OCI-M1 (cell line): ENCODE measurements at places on chromosomes 12 and 14.

DNA sequence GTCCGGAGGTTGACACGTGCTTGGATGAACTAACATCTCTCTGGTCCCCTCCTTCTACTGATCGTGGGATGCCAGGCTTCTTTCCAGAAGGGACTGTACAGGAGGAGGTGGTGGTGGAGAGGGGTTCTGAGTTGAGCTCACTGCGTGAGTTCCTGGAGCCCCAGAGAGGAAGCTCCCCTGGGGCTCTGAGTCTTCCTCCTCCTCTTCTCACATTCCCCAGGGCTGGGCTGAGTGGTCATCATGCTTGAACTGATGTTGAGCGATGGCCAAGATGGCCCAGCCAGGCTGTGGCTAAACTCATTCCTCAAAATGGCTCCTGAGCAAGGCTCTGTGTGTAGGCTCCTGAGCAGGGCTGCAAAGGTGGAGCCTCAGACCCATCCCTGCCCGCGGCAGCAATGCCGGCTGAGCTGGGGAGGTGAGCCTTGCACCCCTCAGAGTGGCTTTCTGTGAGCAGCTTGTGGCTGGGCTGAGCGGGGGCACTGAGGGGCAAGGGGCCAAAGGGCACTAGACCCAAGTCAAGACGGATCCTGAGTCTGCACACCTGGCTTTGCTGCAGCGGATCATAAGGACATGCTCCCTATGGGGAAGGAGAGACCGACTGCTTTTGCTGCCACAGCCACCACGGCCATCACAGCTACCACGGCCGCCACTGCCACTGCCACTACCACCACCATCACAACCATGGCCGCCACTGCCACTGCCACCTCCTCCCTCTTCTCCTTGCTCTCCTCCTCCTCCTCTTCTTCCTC, 35.4 kb downstream of the MEG3 start:
- no peak for DNase-seq

DNA sequence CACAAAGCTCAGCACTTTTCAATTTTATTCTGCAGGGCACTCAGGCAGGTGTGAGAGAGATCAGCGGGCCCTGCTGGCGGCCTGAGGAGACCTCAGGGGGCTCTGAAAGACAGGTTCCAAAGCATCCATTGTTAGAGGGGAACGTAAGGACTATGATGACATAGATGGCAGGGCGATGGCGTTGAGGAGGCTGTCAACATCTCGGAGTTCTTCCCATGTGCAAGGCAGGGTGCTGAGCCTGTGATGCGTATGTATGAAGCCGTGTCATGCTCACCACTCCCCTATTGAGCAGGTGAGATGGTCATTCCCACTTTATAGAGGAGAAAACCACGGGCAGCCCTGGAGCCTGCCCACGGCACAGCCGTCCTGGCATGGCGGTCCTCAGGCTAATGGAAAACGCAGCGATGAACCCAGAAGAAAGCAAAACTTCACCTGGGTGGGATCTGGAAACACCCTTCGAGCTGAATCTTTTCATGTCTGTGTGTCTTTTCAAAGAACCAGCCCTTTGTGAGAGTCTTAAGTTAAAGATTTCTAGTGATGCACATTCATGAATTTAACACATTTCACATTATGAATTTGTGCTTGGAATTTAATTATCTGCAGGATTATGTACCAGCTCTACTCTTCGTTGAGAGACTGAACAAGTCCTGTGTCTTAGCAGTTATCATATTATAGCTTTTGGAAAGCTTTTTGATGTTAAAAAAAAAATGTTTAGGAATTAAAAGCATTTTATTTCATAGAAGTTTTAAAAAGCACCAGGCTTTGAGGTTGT, 64.7 kb downstream of the RIMBP2 start:
- no peak for DNase-seq

- no peak for DNase-seq
Measured at GRCh38 chr14:104425763-104426646, 153.6 kb upstream of the C14orf180 start.

DNA sequence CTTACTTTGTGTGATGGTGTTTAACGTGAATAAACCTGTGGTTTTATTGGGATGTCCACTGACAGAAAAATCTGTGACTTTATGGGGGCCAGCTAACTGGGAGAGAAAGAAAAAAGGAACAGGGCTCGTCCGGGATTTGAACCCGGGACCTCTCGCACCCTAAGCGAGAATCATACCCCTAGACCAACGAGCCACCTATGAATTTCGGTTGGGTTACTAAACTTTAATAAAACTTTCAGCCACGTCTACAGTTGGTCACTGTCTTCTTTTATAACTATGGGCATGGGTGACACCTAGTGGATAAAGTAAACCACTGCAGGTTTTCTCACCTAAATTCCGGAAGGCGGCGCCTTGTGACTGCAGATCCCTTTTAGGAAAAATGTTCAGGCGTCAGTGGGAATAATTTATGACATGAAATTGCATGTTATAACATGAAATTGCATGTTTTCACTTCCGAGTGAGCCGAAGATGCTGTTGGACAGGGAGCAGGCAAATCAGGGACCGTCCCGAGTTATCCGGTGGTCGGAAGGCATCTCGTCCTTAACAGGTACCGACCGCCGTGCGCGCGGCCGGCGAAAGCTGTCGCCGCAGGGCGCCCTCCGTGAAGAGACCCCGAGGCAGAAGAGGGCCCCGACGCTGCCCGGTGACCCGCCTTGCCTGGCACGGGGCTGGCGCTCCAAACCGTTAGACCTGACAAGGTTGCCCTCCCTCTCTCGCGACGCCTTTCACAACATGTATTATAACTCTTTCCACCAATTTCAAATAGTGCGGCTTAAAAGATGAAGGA, 18.2 kb upstream of the RNASE12 start:
- peak; percentile 93 for DNase-seq

DNA sequence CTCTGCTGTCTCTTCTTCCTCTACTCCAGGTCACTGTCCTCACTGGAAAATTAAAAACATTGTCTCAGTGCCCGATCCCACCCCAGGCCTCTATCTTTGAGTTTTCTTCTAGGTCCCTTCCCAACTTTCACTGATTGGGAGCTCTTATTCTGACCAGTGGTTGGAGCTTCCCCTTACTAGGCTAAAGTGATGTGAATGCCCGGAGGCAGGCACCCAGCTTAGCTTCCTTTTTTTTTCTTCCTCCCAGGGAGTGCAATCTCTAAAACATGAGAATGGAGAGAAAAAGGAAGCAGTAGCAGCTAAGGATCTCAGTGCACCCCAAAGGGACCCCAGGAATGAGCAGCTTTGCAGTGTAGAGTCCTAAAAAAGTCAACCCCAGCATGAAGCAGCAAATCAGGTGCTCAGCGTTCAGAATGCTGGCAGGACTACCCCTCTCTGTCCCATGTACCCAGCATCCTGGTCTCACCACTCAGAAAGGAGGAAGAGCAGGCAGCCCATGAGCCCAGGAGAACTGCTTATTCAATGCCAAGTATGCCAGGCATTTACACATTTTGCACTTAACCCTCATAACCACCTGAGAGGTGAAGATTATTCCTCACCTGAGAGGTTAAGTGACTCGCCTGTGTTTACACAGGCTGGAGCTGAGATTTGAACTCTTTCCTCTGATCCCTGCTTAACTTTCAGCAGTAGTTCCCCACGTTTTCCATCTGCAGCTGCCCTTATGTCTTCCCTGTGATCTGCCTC, 146.2 kb upstream of the PWP1 start:
- DNase-seq = no peak

DNA sequence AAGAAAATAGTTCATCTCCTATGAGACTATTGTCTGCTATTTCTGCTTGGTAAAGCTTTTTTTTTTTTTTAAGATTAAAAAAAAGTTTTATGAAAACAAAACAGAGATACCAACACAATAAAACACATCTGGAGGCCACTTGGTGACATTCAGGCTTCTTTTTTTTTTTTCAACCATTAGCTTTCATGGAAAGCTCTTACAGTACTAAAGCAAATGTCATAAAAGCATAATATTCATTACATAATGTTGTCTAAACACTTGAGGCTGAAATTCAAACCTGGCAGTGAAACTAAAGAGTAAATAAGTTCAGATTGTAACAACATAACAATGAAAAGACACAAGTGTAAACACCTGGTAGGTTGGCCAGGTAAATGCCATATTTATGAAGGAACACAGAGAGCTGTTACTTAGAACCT, 14.7 kb downstream of the PRICKLE1 start:
- DNase-seq = no peak
